Right lung (tissue), 10 donors: ENCODE measurements at places on chromosomes 13 and 19. TPM values are rescaled to one million over a fixed set of nuclear protein-coding genes. Genes with fewer than 3 reads are reported as not detected.

The NCAN gene
- 0.07 TPM for polyA plus RNA-seq

The ZNF491 gene
- polyA plus RNA-seq: 9.1 TPM

The SCN1B gene
- polyA plus RNA-seq: 0.69 TPM

The DIRAS1 gene
- 1.1 TPM for polyA plus RNA-seq

The AZU1 gene
- 1.9 TPM for polyA plus RNA-seq

The PCDH9 gene
- polyA plus RNA-seq: 1.7 TPM

The KATNAL1 gene
- 16.3 TPM for polyA plus RNA-seq

The VSIG10L gene
- polyA plus RNA-seq: 5.3 TPM

The LRG1 gene
- polyA plus RNA-seq: 0.64 TPM

The SOX1 gene
- polyA plus RNA-seq: not detected

The HNRNPL gene
- 396 TPM for polyA plus RNA-seq

The ANKRD24 gene
- 0.94 TPM for polyA plus RNA-seq

The RUBCNL gene
- 2.8 TPM for polyA plus RNA-seq

The NLRP7 gene
- polyA plus RNA-seq: not detected

The TYROBP gene
- 13.3 TPM for polyA plus RNA-seq

The RASAL3 gene
- 1.9 TPM for polyA plus RNA-seq
